Nucleus accumbens (tissue), 56 donors: ENCODE measurements at places on chromosomes 2 and 18.

GRCh38 chr2:197558393-197558792, 42.5 kb downstream of the MOB4 start:
- DNase-seq: no peak

- DNase-seq: no peak
Observed at GRCh38 chr2:215293879-215294278, 18.0 kb upstream of the ATIC start.

DNA sequence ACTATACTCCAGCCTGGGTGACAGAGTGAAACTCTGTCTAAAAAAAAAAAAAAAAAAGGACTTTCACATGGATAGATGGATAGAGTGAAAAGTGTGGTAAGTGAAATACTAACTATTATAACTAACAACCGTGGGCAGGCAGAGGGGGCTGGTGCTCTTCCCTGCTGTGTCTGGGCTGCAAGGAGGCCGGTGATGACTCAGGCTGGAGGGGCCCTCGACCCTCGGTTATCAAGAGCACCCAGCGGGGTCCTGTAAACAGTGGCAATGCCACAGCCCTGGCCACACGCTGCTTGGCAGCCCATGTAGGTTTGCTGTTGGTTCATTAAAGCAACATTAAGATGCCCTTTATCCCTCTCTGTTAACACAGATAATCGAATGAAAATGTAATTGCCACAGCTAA, 184.8 kb upstream of the RAB12 start:
- DNase-seq: no peak

DNA sequence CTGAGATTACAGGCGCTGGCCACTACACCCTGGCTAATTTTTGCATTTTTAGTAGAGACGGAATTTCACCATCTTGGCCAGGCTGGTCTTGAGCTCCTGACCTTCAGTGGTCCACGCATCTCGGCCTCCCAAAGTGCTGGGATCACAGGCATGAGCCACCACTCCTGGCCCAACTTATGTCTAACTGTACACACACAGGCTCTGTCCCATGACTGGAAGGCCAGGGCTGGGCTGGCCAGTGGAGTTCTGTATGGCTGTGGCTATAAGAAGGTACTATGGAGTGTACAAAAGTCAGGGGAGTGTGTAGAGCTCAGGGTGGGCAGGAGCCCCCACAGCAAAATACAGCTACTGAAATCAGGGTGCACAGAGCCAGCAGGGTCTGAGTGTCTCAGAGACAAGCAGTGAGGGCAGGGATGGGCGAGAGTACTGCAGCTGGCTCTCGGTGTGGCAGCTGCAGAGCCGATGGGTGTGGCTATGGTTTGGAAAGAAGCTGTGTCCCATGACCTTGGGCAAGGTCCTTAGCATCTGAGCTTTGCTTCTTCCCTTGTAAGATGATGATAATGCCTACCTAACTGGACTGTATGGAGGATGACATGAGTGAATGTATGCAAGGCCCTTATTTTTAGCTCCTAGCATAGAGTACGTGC, 10.4 kb upstream of the MSGN1 start:
- no peak for DNase-seq

DNA sequence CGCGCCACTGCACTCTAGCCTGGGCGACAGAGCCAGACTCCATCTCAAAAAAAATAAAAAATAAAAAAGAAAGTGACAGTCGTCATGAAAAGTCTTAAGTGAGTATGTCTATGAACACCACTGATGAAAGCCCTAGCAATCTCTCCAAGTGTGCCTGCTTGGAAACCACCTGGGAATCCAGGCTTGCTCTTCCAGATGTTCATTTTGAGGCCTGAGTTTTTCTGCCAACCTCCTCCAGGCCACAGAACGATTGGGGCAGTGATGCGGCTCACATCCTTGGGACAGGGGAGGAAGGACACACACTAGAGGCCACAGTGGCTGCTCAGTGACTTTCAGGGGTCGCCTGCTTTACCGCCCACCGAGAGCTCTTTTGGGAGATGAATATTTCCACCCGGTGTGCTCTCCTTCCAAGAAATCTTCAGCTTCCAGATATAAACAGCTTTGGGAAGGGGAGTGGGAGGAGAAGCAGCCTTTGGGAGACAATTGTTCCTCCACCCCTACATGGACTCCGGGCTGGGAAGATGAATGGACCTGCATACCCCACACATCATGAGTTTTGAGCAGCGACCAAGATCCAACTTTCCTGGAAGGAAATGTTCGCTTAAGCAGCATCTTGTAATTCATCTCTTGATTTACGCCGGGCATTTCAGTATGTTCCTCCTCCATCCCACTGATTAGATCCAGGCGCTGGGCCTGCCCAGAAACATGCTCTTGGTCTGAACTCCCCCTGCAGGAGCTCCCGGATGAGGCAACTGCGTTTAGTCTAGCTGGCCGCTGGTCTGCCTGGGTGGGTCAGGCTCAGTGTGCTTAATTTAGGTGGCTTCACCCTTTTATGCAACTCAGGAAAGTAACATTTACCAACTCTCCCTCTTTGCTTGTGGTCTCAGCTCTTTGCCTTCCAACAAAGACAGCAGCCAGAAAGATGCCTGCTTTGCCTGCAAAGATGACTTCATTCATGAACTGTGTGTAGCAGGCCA, 6.2 kb upstream of the ARMC9 start:
- DNase-seq: no peak

- DNase-seq: no peak
Observed at GRCh38 chr2:660586-661359, 16.4 kb downstream of the TMEM18 start.

GRCh38 chr2:157559890-157560289, 68.8 kb downstream of the ACVR1C start:
- DNase-seq: no peak

DNA sequence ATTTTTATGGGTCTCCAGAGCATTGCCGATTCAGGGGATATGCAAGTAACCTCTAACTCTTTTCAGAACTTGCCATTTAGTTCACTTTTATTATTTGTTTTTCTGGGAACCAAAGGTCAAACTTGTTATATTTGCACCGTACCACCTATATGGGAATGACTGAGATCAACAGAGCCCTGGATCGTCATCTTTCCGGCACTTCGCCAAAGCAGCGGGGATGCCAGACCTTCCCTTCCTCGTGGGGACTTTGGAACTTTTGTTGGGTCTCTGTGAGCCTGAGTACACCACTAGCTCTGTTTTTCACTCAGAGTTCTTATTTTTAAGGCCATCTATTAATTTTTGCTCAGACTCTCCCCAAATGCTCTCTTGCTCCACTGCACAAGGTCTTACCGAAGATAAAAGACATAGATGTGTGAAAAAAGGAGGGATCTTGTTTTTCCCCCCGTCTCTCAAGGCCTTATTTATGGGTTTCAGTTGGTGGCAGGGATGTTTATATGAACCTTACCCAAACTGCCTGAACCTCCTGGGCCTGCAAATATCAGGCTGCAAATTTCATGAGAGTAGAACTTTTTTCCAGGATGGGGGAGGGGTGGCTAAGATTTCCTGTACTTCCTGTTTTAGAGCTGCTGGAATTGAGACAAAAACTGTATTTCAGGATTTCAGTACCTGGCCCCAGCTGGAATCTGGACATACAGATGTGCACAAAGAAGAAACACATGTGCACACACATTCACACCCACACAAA, 350.3 kb downstream of the HRH4 start:
- no peak for DNase-seq

DNA sequence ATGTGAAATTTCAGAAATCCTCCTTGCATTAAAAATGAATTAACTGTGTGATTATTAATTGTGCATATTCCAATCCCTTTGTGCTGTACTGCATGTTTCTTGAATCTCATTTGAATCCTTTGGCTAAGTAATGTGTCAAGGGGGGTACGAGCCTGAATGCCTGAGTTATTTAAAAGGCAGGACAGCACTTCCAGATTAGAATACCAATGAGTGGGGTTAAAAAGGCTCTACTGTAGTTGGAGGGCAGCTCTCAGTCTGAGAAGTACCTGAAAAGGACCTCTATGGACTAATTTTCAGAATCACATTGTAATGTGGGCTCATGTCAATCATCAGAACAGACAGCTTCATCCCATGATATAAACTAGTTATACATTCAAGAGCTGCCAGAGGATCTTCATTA, 423.0 kb downstream of the GRB14 start:
- no peak for DNase-seq

GRCh38 chr2:18752667-18753422, 163.5 kb upstream of the NT5C1B start:
- no peak for DNase-seq

GRCh38 chr18:35729991-35730668, 148.6 kb downstream of the GALNT1 start:
- DNase-seq: no peak

DNA sequence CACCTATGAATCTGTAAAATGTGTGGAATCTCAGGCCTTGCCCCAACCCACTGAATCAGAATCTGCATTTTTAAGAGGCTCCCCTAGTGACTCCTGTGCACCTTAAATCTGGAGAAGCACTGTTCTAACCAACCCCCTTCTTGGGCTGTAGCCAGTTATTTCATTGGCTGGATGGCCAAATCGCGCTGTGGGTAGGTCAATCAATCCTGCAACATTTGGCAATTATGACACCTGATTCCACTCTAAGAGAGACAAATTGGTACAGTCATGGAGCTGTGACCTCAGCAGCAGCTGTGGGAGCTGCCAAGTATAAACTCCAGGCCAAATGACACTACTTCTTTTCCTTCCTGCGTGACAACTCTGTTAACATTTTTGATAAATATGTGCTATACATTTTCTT, 208.7 kb downstream of the CLIP4 start:
- no peak for DNase-seq

DNA sequence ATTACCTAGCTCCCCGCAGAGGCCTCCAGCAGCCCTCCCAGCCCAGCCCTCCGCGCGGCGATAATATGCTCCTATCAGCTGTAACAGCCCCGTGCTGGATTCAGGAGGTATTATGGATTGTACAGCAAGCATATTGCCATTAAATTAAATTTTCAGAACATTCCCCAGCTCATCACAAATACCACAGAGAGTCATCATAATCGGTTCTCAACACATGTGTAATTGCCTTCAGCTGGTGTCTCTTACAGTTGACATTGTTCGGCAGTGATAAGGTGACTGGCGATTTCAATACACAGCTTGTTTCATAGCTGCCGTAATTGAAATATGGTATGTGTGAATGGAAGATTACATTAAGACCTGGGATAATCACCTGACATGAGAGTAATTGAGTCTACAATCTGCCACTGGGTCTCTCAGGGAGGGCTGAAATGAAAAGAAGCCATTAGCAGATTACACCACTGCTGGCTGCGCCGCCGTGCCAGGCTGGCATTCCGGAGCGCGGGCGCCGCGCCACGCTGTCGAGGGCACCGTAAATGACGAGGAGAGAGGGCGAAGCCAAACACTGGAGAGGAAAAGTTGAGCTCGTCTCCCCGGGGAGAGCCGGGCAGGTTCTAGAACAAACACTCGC, 549.4 kb upstream of the SALL3 start:
- DNase-seq: no peak

DNA sequence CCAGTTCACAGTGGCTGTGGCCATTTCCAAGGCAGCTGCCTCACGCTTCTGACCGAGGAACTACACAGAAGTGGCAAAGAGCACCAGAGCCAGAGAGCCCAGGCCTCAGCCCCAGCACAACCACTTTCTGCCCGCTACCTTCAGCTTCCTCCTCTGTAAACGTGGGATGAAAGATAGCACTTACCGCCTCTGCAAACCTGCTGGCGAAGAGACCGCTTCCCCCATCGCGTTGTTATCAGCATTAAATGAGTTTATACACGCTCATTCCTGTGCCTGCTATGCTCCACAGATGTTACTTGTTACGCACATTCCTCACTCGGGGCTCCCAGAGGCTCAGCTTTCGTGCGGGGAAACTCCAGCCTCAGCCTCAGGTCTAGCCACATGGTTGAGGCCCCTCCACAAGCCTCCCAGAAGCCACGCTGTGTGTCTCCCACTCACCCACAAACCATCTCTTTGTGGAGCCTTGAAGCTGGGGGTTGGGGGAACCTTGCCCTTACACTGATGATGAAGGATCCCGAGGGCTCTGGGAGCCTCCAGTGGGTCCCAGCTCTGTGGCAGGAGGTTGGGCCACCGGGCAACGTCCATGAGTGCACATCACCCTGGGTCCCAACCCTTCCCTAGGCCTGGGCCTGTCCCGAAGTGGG, 63.3 kb upstream of the SMAD7 start:
- DNase-seq: no peak

DNA sequence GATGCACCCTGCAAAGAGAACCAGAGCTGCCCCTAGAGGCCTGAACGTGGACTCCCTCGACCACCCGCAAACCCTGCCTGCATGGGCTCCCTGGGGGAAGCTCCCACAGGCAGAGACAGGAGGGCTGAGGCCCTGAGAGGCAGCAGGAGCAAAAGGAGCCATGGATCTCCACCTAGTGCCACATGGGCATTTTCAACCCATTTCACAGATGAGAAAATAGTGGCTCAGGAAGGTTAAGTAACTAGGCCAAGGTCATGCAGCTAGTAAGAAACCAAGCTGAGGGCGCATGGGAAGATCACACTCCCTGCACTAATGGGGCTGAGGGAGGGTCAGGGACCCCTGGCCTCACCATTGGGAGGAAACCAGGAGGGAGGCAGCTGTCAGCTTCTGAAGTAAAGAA, 271.7 kb upstream of the RAB6C start:
- no peak for DNase-seq

DNA sequence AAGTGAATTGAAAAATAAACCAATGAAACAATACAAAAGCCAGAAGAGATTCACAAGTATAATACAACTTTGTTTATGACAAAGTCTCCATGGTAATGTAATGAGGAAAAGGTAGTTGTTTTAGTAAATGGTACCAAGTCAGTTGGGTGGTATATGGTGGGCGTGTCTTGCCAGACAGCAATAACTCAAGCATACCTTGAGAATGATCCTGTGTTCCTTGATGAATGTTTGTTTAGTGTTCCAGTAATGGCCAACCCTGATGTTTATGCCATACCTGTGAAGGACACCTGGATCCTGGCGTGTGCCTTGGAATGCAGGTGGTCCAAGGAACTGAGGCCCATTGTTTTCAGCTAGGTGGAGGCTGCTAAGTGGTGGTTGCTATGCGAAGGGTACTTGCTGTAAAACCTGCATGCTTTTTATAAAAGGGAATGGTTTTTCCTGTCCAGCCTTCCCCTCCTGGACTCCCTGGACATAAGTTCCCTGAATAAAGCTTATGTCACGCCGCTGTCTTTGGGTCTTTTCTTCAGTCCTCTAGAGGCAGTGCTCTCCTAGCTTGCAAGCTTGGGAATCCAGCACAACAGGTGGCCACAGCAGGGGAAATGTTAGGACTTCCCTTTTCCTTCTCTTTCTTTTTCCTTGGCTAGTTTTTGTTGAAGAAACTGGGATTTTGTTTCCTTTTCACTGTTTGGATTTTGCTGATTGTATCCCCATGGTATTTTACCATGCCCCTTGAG, 54.7 kb downstream of the MTA3 start:
- DNase-seq: no peak

DNA sequence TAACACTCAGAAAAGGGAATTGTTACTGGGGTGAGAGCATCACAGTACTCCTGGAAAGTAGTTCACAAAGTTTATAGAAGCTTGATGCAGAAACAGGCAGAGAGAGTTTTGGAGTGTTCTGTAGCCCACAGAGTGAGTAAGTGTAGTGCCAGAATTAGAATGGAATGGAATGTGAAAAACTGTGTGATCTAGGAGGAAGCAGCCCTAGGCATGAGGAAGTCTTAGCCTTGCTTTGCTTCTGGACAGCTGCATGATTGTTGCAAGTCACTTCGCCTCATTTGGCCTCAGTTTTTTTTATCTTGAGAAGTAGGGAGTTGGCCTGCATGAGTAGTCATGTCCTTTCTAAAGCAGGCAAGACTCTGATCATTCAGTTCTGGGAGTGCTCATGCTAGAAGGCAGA, 10.9 kb downstream of the SERPINB12 start:
- DNase-seq: no peak
